ENCODE measurements at places on chromosomes 12 and 14. TPM values are rescaled to one million over a fixed set of nuclear protein-coding genes. Genes with fewer than 3 reads are reported as not detected.

EMP1 gene
- 13.4 TPM for total RNA-seq

SLC6A12 gene
- total RNA-seq: not detected

CLEC1B gene
- total RNA-seq: not detected

MDGA2 gene
- not detected for total RNA-seq

PLEKHD1 gene
- under 0.01 TPM for total RNA-seq

DNAJC22 gene
- 0.72 TPM for total RNA-seq

C12orf54 gene
- 3.4 TPM for total RNA-seq

KIF26A gene
- 1.3 TPM for total RNA-seq

MYBPC1 gene
- not detected for total RNA-seq

FITM1 gene
- 0.24 TPM for total RNA-seq
